Thoracic aorta (tissue), 2 donors: ENCODE measurements at places on chromosomes 3 and 15. TPM values are rescaled to one million over a fixed set of nuclear protein-coding genes. Genes with fewer than 3 reads are reported as not detected.

Gene ECE2
- not detected for total RNA-seq

Gene GCSAM
- total RNA-seq: 0.49 TPM

Gene DUOX2
- 0.42 TPM for total RNA-seq

Gene VGLL3
- total RNA-seq: 45.6 TPM

Gene CPOX
- total RNA-seq: 14.0 TPM

Gene WDR72
- 2.2 TPM for total RNA-seq

Gene ANKUB1
- total RNA-seq: not detected

Gene RTP3
- total RNA-seq: not detected

Gene MYO5A
- total RNA-seq: 37.6 TPM

Gene ASB14
- not detected for total RNA-seq

Gene PRTG
- 3.0 TPM for total RNA-seq

Gene ADAMTSL3
- total RNA-seq: 41.4 TPM

Gene GOLGA6D
- not detected for total RNA-seq

Gene COL6A5
- total RNA-seq: not detected

Gene REC114
- not detected for total RNA-seq

Gene LEKR1
- total RNA-seq: 4.2 TPM

Gene LRIG1
- total RNA-seq: 131 TPM

Gene CTXND1
- total RNA-seq: 0.14 TPM

Gene FAM43A
- total RNA-seq: 10.3 TPM

Gene PTX3
- 175 TPM for total RNA-seq

Gene IGDCC3
- not detected for total RNA-seq

Gene C2CD4B
- 8.0 TPM for total RNA-seq

Gene PSTPIP1
- 24.8 TPM for total RNA-seq

Gene CADPS
- total RNA-seq: 7.2 TPM

Gene SHC4
- total RNA-seq: 13.8 TPM

Gene THBS1
- 1,389 TPM for total RNA-seq

Gene RARRES1
- total RNA-seq: 63.8 TPM

Gene SLC27A2
- total RNA-seq: not detected

Gene RRP9
- 7.7 TPM for total RNA-seq

Gene GP5
- total RNA-seq: 0.14 TPM

Gene KLHL40
- total RNA-seq: not detected

Gene UROC1
- not detected for total RNA-seq

Gene EPHB1
- total RNA-seq: 0.71 TPM

Gene LDHAL6B
- total RNA-seq: not detected

Gene SEMA3G
- total RNA-seq: 18.1 TPM

Gene DUOX1
- 0.56 TPM for total RNA-seq

Gene PTH1R
- total RNA-seq: 8.9 TPM

Gene MUSTN1
- total RNA-seq: 33.8 TPM

Gene MYL3
- total RNA-seq: 1.5 TPM

Gene DHX36
- total RNA-seq: 71.5 TPM

Gene RBSN
- 47.8 TPM for total RNA-seq

Gene OR5H14
- not detected for total RNA-seq

Gene GOLGA6L9
- total RNA-seq: 3.2 TPM

Gene AADACL2
- not detected for total RNA-seq

Gene MORC1
- total RNA-seq: not detected

Gene UBA7
- total RNA-seq: 74.1 TPM
